ENCODE measurements at places on chromosomes 4 and X.
A peak's percentile ranks its signal among the peaks of the same experiment; 100 is the strongest.

- DNase-seq = no peak
Observed at GRCh38 chr4:10722957-10723356, 38.4 kb upstream of the CLNK start.

DNA sequence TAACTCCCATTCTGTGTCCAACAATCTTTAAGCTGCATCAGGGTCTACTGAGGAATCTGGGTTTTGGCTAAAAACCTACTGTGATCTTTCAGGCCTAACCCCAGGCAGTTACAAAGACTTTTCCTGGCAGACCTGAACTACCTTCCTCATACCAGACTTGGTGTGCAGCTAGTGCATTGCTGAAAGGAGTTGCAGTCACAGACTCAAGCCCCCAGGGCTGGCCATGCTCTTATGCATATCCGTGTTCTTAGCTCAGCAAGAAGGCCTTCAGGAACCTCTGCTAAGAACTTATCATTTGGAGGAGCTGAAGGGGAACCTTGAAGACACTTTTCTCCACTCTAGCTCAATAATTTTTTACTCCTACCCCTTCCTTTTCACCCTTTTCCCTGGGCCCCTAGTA is 147.5 kb downstream of the INPP4B start:
- DNase-seq = peak; percentile 38

- no peak for DNase-seq
Observed at GRCh38 chr4:11218692-11219091, 210.0 kb downstream of the HS3ST1 start.

DNA sequence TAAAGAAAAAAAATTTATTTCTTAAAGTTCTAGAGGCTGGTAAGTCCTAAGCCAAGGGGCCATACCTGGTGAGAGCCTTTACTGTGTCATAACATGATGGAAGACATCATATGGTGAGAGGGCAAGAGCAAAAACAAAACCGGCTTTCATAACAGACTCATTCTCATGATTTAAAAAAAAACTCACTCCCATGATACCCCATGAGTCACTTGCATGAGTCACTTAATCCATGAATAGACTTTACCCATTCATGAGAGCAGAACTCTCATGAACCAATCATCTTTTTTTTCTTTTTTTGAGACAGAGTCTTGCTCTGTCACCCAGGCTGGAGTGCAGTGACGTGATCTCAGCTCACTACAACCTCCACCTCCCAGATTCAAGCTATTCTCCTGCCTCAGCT is 369.7 kb upstream of the DIAPH2 start:
- DNase-seq = no peak

- peak; percentile 9 for DNase-seq
Observed at GRCh38 chr4:141570290-141570689, 66.1 kb upstream of the IL15 start.

DNA sequence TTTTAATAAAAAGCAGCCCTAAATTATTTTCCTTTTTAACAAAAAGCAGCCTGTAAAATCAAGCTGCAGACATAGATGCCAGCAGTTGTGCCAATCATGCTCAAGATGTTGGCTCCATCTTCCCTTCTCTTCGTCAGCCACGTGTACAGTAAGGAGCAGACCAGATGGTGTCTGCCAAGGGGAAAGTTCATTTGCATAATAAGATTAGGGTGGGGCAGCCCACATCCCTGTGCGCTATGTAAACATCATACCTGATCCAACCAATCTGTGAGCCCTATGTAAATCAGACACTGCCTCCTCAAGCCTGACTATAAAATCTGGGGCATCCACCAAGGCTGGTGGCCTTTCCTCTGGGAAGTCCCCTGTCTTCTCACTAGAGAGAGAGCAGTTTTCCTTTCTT is 23.1 kb upstream of the C1GALT1C1 start:
- no peak for DNase-seq

DNA sequence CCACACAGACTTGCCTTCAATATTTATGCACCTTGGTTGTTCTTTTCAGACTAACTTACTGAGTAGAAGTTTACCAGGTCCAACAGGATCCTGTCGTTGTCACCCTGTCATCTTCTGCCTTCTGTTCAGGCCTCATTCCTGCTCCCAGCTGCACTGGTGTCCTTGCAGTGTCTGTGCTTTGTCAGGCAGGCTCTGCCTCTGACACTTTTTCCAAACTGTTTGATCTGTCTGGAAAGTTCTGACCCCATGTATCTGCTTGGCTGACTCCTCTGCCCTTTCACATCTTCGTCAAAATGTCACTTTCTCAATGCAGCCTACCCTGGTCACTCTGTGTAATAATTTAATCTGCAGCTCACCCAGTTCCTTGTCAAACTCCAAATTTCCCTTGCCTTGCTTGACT is 9.9 kb downstream of the PAGE2 start:
- no peak for DNase-seq

DNA sequence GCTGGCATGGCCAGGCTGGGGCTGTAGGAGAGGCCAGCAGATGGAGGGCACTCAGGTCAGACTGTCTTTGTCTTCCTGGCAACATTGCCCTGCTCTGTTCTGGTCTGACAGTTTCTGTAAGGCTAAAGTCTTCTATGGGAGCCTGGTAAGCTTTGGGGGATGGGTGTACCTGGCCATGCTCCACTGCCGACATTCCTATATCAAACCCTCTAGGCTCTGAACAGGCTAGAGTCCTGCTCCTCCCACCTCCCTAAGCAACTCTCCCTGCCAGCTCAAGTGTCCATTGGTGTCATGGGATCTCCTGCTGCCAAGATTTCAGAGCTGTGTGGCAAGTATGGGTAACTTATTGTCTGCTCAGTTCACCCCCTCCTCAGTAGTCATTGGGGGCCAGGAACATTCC is 163.5 kb upstream of the UGT8 start:
- no peak for DNase-seq

GRCh38 chr4:175671491-175671934 is 140.6 kb downstream of the GPM6A start:
- DNase-seq = no peak

- DNase-seq = no peak
Observed at GRCh38 chrX:13123857-13124345, 79.5 kb upstream of the FAM9C start.

DNA sequence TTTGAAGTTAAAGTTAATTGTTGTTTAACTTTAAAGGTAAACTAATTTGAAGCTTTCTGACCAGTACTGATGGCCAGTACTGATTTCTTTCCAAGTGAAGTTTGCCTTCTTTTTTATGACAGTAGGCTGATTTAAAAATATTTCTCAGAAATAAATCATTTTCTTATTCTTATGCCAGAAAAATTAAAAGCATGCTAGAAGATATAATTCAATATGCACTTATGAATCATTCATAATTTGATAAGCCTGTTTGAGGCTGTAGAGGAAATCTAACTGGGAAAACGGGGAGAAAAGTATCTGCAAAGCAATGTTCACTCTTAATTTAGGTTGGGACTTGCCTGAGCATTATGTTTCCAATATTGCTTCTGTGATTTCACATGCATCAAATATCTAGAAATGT is 1112.0 kb upstream of the INTU start:
- DNase-seq = no peak
